ENCODE measurements at places on chromosomes 3 and 15.

GRCh38 chr3:172438186-172438585, 10.1 kb downstream of the GHSR start:
- no peak for DNase-seq

DNA sequence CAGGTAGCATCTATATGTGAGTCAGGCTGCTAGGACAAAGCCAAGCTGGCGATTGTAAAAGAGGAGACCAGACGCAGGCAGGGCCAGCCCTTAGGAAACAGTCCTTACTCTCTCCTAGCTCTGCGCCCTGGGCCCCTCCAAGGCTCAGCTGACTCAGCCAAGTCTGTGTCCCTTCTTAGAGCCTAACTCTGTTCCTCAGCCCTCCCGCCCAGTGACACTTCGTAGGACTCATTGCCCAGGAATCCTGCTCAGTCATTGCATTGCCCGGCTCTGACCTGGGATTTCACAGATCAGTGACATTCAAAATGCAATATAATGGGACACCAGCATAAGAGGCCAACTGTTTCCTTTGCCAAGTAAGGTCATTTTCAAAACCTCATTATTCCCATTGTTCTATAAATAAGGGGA, 244.2 kb downstream of the TLE3 start:
- no peak for DNase-seq

- DNase-seq, result no peak
Observed at GRCh38 chr3:168427835-168428475, 332.2 kb upstream of the GOLIM4 start.

DNA sequence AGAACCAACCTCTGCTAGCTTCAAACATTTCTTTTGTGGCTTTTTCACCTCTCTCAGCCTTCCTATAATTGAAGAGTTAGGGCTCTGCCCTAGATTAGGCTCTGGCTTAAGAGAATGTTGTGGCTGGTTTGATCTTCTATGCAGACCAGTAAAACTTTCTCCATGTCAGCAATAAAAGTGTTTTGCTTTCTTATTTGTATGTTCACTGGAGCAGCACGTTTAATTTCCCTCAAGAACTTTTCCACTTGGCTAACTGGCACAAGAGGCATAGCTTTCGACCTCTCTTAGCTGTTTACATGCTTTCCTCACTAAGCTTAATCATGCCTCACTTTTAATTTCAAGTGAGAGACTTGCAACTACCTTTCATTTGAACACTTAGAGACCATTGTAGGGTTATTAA, 964.7 kb downstream of the ROBO2 start:
- no peak for DNase-seq

Data from activated naive CD4-positive, alpha-beta T cell treated with anti-CD3 and anti-CD28 coated beads, Interleukin-2, amount 10 ng/mL, durations not matched to agents 7 days and 5 days (primary cell).